ENCODE measurements at places on chromosomes 12 and 14.

- no peak for DNase-seq
Observed at GRCh38 chr12:68281322-68282077, 28.1 kb upstream of the IL22 start.

DNA sequence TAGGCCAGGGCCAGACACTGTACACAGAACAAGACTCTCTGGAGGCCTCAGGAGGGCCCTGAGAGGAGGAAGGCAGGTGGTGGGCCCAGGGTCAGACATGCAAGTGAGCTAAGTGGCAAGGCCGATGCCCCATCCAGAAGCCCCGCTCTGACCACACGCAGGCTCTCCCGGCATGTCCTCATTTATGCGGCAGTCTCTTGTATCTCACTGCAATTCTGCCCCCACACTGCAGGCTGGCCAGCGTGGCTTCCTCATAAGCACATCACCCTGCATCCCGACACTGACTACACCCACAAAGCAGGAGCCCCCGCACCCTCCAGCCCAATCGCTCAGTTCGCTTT, 17.5 kb downstream of the SSH1 start:
- no peak for DNase-seq

DNA sequence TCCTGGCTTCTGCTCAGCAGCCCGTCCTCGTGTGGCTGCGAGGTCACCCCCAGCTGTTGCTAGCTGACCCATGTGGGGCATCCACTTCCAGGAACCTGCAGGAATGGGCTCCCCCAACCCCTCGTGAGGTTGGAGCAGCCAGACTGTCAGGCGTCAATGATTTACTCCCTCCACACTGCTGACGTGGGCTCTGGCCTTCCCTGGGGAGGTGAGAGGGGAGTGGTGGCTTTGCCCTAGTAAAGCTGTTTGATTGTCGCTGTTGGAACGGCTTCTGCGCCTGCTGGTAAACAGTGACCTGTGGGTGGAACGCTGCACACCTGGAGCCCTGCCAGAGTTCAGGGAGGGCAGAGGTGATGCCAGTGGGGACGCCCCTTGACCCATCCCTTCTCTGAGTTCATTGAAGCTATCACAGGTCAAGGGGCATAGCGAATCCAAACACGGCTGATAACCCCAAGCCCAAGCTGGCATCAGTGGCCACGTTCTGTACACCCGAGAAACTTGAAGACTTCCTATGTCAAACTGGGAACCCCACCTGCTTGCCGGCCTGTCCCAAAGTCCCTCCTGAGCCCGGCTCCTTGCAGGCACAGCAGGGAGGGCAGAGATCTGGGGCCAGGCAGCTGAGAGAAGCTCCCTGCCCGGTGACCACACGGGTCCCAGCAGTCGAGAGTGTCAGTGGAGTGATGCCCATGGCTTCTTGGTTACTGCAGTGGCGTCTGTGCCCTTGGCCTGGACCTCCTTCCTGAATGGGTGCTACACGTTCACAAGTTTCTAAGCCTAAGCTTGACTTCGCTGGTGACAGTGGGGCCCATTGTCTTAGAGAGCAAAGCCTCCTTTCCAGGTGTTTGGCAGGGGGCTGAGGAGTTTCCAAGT, 2.7 kb downstream of the ASPG start:
- no peak for DNase-seq

- no peak for DNase-seq
Observed at GRCh38 chr14:96673706-96674105, 123.5 kb upstream of the VRK1 start.

All from COLO829 (cell line).